ENCODE measurements at places on chromosomes 7 and 10.

DNA sequence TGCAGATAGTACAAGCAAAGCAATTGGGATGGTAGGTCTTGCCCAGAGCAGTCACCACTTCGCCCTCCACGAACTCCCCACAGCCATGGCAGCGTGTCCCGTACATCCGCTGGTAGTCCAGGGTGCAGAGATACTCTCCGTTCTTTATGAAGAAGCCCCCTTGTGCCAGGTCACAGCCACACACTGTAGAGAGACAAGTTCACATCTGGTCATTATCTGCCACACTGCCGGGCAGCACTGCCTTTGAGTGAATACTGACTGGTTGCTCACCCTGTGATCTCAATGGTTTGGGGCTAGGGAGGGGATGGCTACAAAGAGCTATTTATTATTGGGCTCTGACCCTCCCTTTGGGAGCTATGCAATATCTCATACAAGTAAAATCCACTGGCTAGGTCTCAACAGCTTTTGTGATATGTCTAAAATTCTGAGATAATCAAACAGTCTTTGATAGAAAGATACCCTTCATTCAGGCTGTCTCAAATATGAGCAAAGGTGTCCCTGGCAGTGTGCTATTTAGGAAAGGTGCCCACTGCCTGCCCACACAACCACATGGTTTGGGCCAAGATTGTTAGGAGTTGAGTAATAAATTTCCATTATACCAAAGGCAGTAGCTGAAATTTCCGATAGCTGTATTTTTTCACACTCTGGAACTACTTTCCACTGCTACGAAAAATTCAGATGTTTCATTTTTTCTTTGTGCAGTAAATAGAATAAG is 82.5 kb downstream of the ABLIM1 start:
- DNase-seq: no peak

- DNase-seq: no peak
These were observed 4.8 kb downstream of the FAM241B start for GRCh38 chr10:69634759-69635425.

DNA sequence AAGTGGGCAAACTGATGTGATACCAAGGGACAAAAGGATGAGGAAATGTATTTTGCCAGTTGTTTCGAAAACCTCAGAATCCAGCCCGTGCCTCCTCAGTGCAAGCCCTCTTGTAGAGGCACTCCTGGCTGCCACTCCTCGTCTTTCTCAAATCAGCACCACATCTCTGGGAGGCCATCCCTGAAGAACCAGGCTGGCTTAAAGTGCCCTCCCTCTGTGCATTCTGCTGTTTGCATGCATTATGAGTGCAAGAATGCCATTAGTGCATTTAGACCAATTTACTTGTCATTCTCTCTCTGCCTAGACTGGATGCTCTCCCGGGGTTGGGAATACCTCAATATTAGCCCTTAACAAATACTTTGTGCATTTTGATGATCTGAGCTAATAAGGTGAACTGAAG is 19.9 kb upstream of the FAM180A start:
- no peak for DNase-seq

- no peak for DNase-seq
These were observed 54.6 kb upstream of the NRG3 start for GRCh38 chr10:81820418-81820817.

- no peak for DNase-seq
These were observed 2.4 kb downstream of the GATA3 start for GRCh38 chr10:8056871-8057331.

GRCh38 chr10:22679608-22680007 is 34.8 kb downstream of the PIP4K2A start:
- DNase-seq: no peak

GRCh38 chr10:124641282-124642087 is 102.7 kb downstream of the FAM53B start:
- peak; percentile 84 for DNase-seq

GRCh38 chr7:139183878-139184338 is 47.1 kb upstream of the UBN2 start:
- no peak for DNase-seq

GRCh38 chr10:96584035-96584434 is 2.8 kb downstream of the TM9SF3 start:
- no peak for DNase-seq

DNA sequence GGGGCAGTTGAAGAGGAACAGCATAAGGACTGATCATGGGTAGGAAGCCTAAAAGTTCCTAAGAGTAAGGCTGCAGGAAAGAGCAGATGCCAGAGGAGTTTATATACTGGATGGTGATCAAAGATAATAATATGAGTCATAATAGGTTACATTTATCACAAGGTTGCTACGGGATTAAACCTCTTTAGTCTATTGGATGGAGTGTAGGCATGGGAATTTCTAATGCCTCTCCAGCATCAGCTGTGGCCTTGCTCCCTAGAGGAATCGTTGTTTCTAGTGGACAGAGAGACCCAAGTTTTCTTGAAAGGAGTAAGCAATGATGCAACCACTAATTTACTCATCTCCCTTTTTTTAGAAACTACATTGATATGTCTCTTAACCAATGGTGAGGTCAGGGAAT is 213.4 kb downstream of the GPR37 start:
- no peak for DNase-seq

DNA sequence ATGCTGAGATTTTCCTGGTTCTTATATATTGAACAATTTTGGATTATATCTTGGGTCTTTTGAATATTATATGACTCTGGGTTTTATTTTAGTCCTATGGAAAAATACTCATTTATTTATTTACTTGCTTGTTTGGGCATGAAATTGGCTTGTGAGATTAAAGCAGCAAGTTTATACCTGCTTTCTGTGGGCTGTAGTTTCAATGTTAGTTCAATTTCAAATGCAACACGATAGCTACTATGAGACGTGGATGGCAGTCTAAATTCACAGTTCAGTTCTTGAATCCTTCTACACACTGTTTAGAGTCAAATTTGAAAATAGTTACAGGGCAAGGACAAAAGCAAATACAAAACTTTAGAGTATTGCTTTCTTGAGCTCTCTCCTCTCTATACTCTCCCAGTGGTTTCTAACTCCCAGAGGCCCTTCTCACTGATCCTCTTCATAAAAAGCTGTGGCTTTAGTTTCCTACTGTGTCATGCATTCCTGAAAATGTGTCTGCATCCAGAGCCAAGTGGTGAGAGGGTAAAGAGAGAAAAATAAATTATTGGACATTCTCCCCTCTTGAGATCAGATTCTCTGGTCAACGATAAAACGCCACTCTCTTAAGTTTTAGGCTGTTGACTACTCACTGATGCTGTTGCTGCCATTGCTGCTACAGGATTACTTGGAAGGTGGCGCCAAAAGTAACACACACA is 34.4 kb downstream of the POLR1F start:
- DNase-seq: no peak
